ENCODE measurements at places on chromosomes 3 and 15. TPM values are rescaled to one million over a fixed set of nuclear protein-coding genes. Genes with fewer than 3 reads are reported as not detected.

ITIH1 gene
- polyA plus RNA-seq = not detected

GCSAM gene
- polyA plus RNA-seq = 34.0 TPM

MED12L gene
- polyA plus RNA-seq = 0.05 TPM

SEMA3B gene
- polyA plus RNA-seq = not detected

GPR27 gene
- polyA plus RNA-seq = 0.11 TPM

CILP gene
- not detected for polyA plus RNA-seq

CPNE9 gene
- polyA plus RNA-seq = not detected

IL17RD gene
- polyA plus RNA-seq = not detected

SLC22A13 gene
- polyA plus RNA-seq = not detected

CCDC66 gene
- 20.9 TPM for polyA plus RNA-seq

SOX14 gene
- not detected for polyA plus RNA-seq

ACSBG1 gene
- polyA plus RNA-seq = not detected

ROBO2 gene
- not detected for polyA plus RNA-seq

ABI3BP gene
- not detected for polyA plus RNA-seq

FSIP1 gene
- polyA plus RNA-seq = 0.61 TPM

THSD4 gene
- not detected for polyA plus RNA-seq

HMCES gene
- 40.1 TPM for polyA plus RNA-seq

TTC21A gene
- 5.5 TPM for polyA plus RNA-seq

GOLGA8M gene
- polyA plus RNA-seq = not detected

FEZF2 gene
- polyA plus RNA-seq = not detected

Measured in IgD-negative memory B cell (primary cell).